Effector memory CD4-positive, alpha-beta T cell (primary cell): ENCODE measurements at places on chromosomes 6 and 20.

- no peak for DNase-seq
Observed at GRCh38 chr6:1627827-1628560, 18.3 kb downstream of the FOXC1 start.

GRCh38 chr6:122422614-122423267, 23.3 kb downstream of the HSF2 start:
- no peak for DNase-seq

DNA sequence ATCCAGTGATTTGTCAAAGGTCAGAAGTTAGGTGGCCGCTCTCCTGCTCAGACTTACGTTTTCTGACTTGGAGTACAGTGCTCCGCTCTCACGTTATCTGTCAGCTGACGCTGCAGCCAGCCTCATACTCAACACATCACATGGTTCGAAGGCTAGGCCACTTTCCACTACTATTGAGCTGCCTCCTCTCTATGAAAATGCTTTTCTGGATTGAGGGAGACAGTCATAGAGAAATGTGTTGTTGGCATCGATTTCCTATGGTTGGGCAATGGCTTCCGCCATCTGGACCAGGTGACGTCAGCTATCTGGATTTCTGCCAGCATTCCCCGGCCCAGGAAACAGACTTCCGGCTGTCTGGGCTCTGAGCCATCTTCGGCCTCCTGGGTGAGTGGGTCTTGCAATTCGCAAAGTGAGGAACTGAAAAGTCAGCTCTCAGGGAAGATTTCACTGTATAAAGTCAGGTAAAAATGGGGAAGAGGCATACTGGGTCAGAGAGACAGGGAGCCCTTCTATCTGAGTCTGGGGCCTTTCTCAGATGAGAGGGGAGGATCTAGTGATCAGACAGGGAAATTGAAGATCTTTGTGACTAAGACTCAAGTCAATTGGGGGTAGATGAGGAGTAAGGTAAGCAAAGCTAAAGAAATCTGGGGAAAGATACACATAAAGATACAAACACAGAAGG, 37.5 kb upstream of the IER3 start:
- no peak for DNase-seq

DNA sequence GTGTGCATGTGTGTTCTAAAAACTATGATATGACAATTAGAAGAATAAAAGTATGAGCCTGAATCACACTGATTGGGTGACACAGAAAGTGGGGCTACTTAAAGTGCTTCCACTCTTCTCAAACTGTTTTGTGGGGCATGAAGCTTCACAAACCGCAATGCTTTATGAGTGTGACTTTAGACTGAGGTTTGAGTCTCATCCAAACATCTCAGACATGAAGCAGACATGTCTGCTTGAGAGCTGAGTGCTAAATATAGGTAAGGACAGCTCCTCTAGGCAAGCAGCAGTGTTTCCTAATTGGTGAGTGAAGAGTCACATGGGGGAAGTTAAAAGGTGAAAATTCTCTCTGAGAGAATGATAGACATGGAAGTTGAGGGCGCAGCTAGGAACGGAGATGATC, 726.9 kb upstream of the CITED2 start:
- DNase-seq, result no peak

DNA sequence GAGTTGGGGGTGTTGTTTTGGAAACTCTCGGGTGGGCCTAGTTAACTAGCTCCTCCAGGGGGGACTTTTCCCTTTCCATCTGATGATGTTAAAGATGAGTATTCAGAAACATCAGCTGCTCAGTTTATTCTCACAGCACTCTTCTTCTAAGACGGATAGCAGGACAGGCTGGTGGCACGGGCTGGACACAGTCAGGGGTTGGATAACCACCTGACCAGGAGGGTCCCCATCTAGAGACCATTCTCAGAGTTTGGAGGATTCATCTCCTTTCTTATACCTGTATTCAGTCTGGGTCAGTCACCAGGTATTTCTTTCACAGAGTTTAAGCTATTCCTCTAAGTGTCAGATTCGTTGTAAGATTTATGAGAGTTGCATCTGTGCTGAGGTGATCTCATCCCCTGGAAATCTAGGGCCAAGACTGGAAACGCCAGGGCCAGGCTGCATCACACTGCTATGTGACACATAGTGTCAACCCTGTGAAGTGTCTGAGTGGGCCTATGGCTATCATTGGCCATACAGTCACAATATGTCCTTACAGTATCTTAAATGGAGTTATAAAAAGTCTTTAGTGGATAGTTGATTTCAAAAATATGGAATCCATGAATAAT, 111.7 kb downstream of the FAM50B start:
- DNase-seq, result no peak

GRCh38 chr6:157688960-157689599, 134.0 kb upstream of the SNX9 start:
- DNase-seq, result no peak

DNA sequence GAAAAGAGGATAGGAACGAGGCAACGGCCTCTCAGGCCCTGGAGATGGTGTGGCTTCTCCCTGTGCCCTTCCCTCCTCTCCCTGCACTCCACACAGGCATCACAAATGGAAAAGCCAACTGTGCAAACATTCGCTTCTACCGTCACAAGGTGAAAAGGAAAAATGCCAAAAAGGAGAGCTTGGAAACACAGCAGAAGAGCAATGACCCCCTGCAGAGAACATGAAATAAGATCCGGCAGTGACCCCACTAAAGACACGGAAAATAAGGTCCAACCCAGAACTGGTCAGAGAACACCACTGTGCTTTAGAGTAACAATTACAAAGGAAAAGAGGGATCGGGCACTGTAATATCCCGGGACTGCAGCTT, 63.0 kb downstream of the SLC22A23 start:
- no peak for DNase-seq

GRCh38 chr6:106907754-106908153, 66.8 kb downstream of the CD24 start:
- DNase-seq, result no peak

DNA sequence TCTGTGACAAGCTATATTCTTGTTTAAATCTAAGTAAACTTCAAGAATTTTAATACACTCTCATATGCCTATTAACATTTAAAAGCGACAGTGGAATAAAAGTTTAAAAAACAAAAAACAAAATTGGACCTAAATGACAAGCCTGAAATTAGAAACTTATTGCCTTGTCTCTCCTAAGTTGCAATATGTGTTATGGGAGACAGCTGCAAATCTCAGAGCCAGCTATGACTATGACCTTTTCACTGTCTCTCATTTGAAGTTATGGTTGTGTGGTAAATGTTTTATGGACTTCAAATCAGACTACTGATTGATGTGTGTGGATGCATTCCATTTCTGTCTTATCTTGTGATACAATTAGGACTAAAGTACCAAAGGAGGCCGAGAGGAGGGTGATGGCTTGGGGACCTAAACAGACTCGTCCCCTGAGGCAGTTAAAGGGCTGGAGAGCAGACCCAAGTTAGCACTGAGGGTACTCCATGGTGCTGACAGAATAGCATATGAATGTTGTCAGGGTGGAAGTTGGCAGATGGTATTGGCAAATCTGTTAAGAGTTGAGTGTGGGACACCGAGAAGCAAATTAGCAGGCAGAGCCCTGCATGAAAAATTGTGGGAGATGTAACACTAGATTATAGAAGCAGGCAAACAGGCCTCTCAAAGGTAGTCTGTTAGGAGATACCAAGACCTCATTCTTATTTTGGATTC, 930.1 kb upstream of the MAN1A1 start:
- DNase-seq, result no peak
